ENCODE measurements at places on chromosomes 4 and X.

GRCh38 chr4:122744229-122744628 lies 11.7 kb downstream of the BBS12 start:
- DNase-seq = no peak

- DNase-seq = no peak
Observed at GRCh38 chr4:108445716-108446115, 174.7 kb upstream of the RPL34 start.

- no peak for DNase-seq
Observed at GRCh38 chr4:165793236-165793635, 79.8 kb upstream of the TLL1 start.

GRCh38 chr4:85474818-85475630 lies at the start of gene ARHGAP24:
ARHGAP24 (plus strand) TSS chr4:85475150.
- DNase-seq = peak; percentile 12

DNA sequence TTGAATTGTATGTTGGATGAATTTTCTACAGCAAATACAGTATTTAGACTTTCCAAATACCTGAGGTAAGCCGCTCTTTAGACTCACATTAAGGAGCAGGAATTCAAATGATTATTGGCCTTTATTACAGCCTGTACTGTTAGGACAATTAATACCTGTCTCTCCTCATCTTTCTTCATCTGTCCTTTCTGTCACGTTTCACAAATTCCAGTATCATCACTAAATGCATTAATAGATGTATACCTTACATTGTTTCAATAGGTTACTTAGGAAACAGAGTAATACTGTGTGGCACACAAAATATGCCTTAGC lies 1.2 kb downstream of the FAM241A start:
- no peak for DNase-seq

DNA sequence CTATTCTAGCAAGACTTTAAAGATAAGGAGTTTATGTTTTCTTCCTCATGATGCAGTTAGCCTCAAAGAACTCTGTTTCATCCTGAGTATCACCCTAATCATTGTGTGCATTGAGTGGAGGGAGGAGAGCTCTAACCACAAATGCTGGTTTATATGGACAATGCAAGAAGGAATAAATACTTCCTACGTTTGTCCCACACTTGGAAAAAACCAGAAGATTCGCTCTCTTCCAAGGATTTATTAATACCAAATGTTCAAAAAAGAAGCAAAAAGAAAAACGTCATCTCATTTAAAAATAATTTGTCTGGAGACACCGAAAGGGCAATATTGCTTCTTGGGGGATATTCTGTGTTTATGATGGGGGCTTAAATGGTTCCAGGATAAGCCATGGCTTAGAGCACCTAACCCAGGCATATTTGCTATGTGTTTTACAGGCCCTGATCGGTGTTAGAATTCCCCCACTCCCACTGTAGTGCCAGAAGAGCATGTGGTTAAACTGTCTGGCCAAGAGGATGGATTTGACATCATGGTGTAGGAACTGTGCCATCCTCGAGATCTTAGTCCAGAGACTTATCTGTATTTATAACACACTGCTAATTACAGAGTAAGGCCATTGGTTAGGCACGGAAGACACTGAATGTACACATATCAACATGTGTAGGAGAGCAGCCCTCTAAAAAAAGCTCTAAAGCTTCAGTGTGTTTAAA lies 227.2 kb downstream of the ANK2 start:
- DNase-seq = no peak

- DNase-seq = no peak
Observed at GRCh38 chrX:39823854-39824253, 273.9 kb downstream of the BCOR start.

GRCh38 chr4:103429283-103429682 lies 231.1 kb upstream of the CENPE start:
- DNase-seq = peak; percentile 9

GRCh38 chrX:5936438-5936837 lies 292.2 kb downstream of the NLGN4X start:
- DNase-seq = no peak

DNA sequence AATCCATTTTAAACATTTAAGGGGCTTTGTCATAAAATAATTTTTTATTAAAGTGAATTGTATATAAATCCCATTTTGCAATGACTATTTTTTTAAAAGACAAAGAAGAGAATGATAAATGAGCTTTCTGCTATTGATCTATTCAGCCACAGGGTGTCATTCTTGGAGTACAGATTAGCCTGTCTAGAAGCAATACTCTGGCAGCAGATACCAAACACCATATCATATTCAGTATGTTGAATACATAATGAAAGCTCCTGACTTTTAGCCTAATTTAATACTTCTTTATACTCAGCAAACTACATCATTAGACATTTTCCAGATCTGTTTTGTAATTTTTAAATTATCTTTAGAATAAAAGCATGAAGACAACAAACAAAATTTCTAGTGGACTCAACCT lies 496.3 kb downstream of the PDGFC start:
- DNase-seq = no peak

GRCh38 chrX:114584983-114585842 lies 1.3 kb downstream of the HTR2C start:
- no peak for DNase-seq

DNA sequence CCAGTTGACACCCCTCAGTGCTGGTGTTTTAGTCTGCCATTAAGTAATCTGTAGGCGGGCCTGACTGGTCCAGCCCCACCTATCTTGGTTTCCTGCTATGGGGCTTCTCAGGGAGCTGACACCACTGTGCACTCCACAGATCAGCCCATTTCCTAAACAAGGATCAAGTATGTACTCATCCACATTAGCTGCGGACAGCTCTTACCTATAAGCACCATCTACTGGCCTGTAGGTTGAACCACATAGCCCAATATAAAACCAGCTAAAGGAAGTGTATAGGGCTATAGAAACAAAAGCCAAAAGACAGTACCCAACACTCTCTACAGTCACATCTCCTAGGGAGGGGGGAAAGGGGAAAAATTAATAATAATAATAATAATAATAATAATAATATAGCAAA lies 353.5 kb upstream of the CXorf51B start:
- no peak for DNase-seq

GRCh38 chr4:174464949-174465348 lies 57.3 kb downstream of the HPGD start:
- DNase-seq = no peak

DNA sequence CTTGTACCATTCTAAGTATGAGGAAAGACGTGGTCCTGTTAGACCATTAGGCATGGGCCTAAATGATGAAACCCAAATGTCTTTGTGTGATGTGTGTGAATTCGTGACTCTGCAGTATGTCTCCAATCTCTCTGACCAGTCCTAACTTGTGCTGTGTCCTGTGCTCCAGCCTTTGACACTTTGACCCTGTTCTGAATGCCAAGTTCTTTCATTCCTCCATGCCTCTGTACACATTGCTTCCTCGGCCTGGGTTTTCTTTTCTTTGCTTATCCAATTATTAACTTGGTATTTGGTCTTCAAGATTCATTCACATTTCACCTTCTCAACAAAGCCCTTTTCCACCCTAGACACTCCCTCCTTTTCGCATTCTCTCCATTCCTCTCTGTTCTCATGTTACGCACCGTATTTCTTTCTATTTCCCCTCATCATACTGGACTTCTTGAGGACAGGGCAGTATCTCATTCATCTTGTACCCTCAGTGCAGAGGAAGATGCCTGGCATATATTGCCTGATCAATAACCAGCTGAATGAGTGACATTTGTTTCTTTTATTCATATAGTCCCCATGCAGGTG lies 138.7 kb downstream of the F11 start:
- DNase-seq = no peak

DNA sequence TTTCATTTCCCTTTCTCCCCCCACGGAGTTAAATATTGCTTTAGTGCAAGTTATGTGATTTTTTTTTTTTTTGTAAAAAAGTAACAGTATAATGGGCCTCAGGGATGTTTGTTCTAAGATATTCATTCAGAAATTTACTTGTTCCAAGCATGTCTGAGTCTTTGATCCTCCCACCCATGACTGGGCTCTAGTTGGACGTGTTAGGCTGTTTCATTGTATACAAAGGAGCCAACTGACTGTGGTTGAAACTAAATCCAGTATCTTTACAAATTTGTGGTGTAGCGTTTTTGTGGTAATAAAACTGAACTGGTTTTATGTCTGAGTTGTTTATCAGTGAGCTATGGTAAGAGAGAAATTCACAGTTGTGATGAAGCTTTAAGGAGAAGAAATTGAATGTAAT lies 74.1 kb downstream of the DOCK11 start:
- no peak for DNase-seq

- no peak for DNase-seq
Observed at GRCh38 chrX:22376369-22376768, 103.7 kb downstream of the CBLL2 start.

DNA sequence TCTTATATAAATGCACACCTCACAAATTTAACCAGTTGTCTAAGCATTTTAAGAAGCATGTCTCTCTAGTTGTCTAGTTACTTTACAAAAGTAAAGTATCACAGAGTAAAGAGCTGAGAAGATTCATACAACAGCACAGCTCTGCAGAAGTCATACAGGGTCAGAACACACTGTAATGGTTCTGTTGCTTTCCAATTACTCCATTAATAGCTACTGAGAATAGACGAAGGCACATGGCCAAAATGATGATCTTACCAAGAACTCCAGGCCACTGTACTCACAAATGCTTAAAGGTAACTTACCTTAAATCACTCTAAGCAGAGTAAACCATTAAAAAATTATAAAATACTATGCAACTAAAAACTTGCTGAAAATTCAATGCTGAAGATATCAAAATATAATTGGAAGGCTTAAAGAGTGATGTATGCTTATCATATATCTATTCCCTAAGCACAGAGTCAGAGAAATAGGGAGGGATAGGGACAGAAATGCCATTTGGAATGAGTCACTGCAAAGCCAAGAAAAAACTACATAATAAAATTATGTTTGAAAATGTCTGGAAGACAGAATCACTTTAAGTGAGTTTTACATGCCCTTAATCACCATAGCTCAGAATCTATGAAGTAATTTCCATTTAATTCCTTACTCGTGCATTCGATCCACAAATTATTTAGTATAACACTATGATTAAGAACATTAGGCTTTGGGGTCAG lies 71.0 kb downstream of the DDX60L start:
- DNase-seq = no peak

GRCh38 chrX:85112293-85112692 lies 108.6 kb downstream of the APOOL start:
- DNase-seq = no peak

- no peak for DNase-seq
Observed at GRCh38 chr4:152962150-152962549, 26.0 kb downstream of the FHDC1 start.

DNA sequence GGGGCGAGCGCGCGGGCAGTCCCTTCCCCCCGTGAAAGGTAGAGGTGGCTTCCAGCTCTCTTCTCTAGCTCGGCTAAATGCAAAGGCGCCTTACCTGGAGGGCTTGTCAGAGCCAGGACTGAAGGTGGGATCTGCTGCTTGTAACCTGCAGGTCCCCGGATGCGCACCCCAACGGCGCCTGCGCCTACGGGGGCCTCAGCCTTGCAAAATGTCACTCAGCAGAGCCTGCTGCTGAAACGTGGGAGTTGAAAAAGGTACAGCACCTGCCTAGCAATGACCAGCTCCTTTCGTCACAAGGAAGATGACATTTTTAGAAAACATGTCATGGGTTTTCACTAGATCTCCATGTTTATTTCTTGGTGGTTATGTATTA lies 583 bp downstream of the ABHD18 start:
- DNase-seq = peak; percentile 61

GRCh38 chrX:124232523-124233201 lies 99.8 kb upstream of the TEX13D start:
- DNase-seq = peak; percentile 78

GRCh38 chr4:120685756-120686278 lies 236.7 kb downstream of the PRDM5 start:
- DNase-seq = no peak

DNA sequence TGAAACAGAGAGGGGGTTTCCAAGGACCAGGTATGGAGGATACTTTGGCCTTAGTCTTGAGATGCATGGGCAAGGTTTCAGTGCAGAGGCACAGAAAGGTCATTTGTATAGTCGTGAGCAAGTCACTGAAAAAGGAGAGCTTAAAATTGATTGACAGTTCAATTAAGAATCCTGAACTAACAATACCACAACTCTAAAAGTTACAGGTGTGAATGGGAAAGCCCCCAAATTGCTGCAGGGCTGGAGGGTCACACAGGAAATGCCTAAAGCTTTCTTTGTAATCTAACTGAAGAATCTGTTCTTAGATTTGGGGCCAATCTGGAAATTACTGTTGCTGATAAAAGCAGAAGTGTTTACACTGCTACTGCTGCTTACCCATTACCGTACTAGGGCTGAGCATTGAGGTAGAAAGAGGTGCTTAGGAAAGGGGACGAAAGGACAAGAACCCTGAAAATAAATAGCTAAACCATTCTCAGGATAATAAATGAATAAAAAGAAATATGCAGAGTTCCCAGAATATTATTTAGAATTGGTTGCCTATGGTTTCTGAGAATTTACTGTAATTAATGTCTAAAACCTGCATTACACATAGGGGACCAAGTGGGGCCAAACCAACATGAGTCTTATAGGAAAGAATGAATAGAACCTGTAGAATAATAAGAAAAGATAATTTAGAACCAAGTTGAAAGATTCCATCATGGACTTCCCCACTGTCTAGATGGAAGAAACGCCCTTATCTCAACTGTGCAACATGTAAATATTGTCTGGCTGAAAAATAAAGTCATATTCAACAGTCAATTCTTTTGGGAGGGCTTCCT lies 91.9 kb upstream of the PPP1R2C start:
- no peak for DNase-seq

- DNase-seq = peak; percentile 39
Observed at GRCh38 chr4:118282692-118283091, 70.1 kb downstream of the PRSS12 start.

DNA sequence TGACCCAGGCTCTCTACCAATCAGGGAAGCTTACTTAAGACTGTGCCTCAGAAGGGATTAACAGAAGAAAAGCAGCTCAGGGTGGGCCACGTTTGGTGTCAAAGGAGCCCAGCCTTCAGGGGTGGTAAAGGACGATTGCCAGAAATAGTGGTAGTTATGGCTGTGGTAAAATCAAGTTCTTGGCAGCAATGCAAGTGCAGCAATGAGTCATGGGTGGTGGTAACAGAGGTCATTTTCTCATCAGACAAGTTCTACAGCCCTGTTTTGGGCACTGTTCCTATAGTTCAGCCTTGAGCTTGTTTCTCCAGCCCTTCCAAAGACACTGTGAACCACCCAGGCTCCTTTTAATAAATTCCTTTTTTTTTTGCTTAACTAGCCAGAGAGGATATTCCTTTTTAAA lies 120.3 kb downstream of the EFHC2 start:
- DNase-seq = no peak

GRCh38 chr4:155207534-155208257 lies 740 bp upstream of the NPY2R start:
- no peak for DNase-seq

GRCh38 chr4:163693211-163693610 lies 198.7 kb downstream of the TMA16 start:
- DNase-seq = no peak
